A549 treated with dexamethasone at 1 μM for 4 hours (cell line): ENCODE measurements at places on chromosomes 3 and 15. TPM values are rescaled to one million over a fixed set of nuclear protein-coding genes. Genes with fewer than 3 reads are reported as not detected.

SCN11A gene
- not detected in 5 replicates for total RNA-seq

RYR3 gene
- total RNA-seq, result 0.05 to 0.12 TPM (median 0.07 TPM) in 4 of 5 replicates, not detected in the other

PLA2G4B gene
- 0.87 to 2.1 TPM (median 1.7 TPM) in 5 replicates for total RNA-seq

STX19 gene
- total RNA-seq, result not detected in 5 replicates
